ENCODE measurements at places on chromosomes 6 and 20. TPM values are rescaled to one million over a fixed set of nuclear protein-coding genes. Genes with fewer than 3 reads are reported as not detected.
A peak's percentile ranks its signal among the peaks of the same experiment; 100 is the strongest.

GRCh38 chr6:22636452-22636851 is 67.1 kb downstream of the HDGFL1 start:
- ATAC-seq = no peak

The SIRPD gene
- total RNA-seq = not detected

The SLC17A3 gene
- not detected for total RNA-seq

The TNF gene
- total RNA-seq = 0.24 TPM

DNA sequence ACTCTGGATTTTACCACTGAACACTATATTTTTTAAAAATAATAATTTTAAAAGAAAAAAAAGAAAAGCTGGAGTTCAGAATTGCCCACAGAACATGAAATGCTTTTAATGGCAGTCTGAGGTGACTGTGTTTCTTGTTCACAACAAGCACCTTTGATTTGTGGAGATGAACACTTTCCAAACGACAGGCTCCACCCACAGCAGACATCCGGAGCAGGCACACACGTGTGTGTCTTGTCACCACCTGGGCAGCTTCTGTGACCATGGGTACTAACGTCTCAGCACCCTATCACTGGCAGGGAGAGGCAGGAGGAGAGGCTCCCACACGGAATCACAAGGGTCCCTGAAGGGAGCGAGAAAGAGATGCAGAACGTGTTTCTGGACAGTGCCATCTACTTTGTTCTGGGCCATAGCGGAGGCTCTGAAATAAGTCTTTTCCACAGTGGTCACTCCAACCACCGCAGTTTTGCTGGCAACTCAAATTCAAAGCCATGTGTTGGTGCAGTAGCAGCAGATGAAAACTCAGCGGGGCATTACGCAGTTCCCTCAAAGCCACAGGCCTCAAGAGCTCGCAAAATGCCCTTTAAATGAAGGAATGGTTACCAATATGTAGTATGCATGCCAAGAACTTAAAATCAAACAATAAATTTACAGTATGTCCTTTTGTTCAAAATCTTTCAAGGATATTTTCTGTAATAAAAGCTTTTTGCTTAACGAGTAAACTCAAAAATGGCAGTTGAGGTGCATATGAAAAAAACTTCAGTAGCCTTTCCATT is 242.2 kb downstream of the FOXC1 start:
- no peak for ATAC-seq

The OPRM1 gene
- total RNA-seq = not detected

DNA sequence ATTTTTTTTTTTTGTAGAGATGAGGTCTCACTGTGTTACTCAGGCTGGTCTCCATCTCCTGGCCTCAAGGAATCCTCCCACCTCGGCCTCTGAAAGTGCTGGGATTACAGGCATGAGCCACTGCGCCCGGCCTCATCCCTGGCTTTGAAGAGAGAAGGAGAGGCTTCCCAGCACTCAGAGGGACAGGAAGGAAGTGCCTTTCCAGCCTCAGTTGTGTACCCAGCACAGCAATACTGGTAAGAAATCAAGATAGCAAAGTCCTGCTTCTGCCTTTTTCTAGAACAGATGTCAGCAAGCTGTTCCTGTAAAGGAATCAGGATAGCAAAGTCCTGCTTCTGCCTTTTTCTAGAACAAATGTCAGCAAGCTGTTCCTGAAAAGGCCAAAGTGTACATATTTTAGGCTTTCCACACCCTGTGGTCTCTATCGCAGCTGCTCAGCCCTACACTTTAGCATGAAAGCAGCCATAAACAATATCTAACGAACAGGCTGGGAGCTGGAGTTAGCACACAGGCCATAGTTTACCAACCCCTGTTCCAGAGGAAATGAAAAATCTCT is 6.3 kb upstream of the PLTP start:
- ATAC-seq = no peak

The IDH3B gene
- 60.7 TPM for total RNA-seq

DNA sequence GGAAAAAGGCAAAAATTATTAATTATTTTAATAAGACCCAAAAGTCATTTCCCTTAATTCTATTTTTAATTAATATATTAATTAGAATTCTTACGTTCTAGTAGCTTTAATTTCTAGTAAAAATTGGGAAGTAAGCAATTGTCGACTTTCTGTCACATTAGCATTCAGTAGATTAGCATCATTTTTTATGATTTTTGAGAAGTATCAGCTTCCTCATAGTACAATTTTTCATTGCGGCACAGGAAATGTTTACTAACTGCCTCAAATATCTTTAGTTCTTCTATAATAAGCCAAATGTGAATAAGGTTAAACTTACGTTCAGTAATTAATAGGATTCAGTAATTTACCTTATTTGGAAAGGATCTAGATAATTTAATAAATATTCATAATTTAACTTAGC is 687.4 kb downstream of the EPM2A start:
- no peak for ATAC-seq

DNA sequence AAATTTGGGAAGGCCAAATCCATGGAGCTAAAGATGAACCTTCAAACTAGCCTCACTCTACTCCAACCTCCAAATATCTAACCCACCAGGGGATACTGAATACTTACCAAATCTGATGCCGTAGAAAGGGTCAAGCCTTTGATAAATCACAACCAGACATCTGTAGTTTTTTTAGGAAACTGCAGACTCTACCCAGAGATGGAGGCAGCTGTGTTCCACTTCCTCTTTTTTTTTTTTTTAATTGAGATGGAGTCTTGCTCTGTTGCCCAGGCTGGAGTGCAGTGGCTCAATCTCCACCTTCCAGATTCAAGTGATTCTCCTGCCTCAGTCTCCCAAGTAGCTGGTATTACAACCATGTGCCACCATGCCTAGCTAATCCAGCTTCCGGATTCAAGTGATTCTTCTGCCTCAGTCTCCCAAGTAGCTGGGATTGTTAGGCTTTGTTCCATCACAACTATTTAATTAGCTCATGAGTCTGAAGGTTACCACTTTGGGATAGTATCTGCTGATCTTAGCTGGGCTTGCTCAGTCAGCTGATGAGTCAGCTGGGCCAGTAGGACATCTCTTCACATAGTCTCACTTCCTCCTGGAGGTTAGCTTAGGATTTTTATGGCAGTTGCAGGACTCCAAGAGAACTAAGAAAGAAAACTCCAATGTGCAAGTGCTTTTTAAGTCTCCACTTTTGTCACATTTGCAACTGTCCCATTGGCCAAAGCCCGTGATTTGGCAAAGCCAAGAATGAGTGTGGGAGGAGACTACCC is 13.3 kb downstream of the FRK start:
- ATAC-seq = peak; percentile 59

DNA sequence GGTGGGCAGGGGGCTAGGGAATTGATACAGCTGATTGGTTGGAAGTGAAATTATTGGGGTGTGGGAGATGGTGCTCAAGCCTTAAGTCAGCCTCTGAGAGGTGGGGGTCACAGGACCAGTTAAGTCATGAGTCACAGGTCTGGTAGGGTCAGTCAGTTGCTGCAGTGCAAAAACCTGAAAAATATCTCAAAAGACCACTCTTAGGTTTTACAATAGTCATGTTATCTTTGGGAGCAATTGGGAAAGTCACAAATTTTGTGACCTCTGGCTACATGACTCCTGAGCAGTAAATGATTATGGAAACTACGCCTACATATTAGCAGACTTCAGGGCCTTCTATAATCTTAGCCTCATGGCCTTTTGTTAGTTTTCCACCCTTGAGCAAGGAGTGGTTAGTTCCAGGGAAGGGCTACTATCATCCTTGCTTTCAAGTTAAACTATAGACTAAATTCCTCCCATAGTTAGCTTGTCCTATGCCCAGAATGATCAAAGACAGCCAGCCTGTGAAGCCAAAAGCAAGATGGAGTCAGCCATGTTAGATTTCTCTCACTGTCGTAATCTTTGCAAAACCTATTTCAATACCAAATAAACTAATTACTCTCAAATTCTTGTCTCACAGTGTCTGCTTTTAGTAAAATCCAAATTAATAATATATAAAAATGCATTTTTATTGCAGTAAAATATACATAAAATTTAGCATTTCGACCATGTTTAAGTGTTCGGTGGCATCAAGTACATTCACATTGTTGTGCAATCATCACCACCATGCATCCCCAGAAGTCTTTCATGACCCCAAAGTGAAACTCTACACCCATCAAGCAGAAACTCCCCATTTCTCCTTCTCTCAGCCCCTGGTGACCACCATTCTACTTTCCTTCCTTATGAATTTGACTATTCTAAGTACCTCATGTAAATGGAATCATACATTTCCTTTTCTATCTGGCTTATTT is 60.9 kb upstream of the CD2AP start:
- ATAC-seq = no peak

The PRPH2 gene
- total RNA-seq = 0.08 TPM

DNA sequence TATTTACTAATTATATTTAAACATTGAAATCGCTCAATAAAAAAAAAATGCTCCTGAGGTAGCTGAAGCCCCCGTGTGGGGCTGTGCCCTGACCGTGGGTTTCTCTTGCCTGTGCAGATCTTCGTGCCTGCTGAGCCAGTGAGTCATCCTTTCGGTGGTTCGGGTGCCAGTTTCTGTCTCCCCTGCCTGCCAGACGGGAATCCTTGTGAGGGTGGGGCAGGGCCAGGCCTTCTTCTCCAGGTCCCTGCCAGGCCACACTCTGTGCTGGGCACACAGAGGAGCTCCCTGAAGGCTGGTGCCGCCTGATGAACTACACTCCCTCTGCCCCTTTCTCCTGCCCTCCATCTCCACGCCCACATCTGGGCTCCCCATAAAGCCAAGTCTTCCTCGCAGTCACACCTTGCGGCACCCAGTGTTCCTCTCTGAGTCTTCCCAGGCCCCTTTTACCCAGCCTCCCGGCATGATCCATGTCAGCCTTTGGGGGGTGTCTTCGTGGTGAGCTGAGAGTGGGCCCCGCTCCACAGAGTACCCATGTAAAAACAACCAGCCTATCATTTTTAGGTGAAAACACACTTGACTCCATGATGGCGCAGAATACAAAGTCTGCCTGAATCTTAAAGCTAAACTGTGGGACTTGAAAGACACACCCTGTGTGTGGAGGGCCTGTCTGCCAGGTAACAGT is 19.3 kb downstream of the FGD2 start:
- peak; percentile 87 for ATAC-seq

GRCh38 chr20:44112889-44113617 is 73.9 kb downstream of the JPH2 start:
- no peak for ATAC-seq

- ATAC-seq = no peak
Observed at GRCh38 chr6:96786336-96786735, 50.9 kb downstream of the GPR63 start.

The PREP gene
- 21.8 TPM for total RNA-seq

DNA sequence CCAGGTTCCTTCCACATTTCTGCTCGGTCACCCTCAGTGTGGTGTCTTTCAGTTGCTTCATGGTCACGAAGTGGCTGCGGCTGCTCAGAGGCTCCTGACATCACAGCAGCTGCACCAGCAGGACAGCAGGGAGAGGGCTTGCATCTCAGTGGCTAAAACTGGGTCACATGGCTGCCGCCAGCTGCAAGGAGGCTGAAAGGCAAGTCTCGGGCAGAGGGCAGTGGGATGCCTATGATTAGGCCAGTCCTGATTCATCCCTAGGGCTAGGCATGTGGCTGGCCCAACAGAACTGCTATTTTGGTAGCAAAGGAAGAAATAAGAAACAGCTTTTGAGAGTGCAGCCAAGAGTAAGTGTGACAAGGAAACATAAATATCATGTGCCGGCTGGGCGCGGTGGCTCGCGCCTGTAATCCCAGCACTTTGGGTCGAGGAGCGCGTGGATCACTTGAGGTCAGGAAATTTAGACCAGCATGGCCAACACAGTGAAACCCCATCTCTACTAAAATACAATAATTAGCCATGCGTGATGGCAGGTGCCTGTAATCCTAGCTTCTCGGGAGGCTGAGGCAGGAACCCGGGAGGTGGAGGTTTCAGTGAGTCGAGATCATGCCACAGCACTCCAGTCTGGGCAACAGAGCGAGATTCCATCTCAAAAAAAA is 46.6 kb downstream of the RBM38 start:
- no peak for ATAC-seq

The IL20RA gene
- total RNA-seq = 13.3 TPM
